ENCODE measurements at places on chromosomes 7 and 10. TPM values are rescaled to one million over a fixed set of nuclear protein-coding genes. Genes with fewer than 3 reads are reported as not detected.

The COBL gene
- total RNA-seq = not detected

The NPTX2 gene
- under 0.01 TPM for total RNA-seq

The SGCE gene
- total RNA-seq = 97.0 TPM

The NSMCE4A gene
- total RNA-seq = 11.7 TPM

The RET gene
- 0.17 TPM for total RNA-seq

The FBXL13 gene
- total RNA-seq = 2.1 TPM

The PEX1 gene
- total RNA-seq = 14.7 TPM

The RNF133 gene
- total RNA-seq = 0.16 TPM

The CPVL gene
- 0.16 TPM for total RNA-seq

The HABP2 gene
- not detected for total RNA-seq

The GPR85 gene
- total RNA-seq = 1.9 TPM

The SH2D4B gene
- not detected for total RNA-seq
